ENCODE measurements at places on chromosomes 3 and 15.
A peak's percentile ranks its signal among the peaks of the same experiment; 100 is the strongest.

DNA sequence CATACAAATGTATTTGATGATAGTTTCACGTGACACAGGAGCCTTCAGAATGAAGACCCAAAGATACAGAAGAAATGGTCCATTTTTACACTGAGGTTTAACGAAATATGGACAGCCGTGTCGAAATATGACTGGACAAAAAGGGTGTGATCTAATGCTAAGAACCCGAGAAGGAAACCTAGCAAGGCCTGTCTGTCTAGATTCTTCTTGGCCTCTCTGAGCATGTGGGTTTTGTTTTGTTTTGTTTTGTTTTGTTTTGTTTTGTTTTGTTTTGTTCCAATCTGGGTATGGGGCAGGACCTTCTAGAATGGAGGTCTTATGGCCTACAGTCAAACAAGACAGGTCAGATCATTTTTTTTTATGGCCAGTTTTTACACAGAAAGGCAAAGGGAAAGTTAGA is 242.7 kb upstream of the STT3B start:
- DNase-seq = no peak

GRCh38 chr3:119809249-119810017 is 27.5 kb downstream of the NR1I2 start:
- no peak for DNase-seq

DNA sequence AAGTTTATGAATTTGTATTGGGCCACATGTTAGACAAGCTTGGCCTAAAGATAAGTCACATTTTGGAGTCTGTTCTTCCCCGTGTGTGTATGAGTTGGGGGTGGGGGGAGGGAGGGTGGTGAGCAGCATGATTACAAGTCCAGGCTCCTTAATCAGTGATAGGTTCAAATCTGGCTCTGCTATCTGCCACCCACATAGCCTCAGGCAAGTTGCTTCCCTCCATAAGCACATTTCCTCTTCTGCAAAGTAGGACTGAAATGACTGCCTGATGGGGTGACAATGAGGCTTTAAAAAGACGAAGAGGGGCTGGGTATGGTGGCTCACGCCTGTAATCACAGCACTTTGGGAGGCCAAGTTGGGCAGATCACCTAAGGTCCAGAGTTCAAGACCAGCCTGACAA is 1.1 kb upstream of the SPATA12 start:
- no peak for DNase-seq

DNA sequence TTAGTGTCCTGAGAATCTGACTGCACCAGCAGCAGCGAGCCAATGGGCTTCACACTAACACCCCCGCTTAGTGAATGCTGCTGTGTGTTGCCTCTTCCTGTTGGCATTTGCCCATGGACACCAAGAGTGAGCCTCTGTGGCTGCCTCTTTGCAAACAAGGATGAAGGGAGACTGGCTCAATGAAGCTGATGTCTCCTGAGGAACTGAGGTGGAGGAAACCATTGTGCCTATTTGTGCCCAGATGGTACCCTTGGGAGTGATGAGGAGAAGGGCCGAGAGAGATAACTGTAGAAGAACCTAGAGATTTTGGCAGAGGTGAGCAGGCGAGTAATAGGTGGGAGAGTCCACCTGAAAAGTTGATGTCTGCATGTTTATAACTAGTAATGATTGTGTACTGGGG is 51.2 kb downstream of the IL20RB start:
- DNase-seq = no peak

GRCh38 chr3:118809696-118810498 is 224.7 kb downstream of the IGSF11 start:
- no peak for DNase-seq

GRCh38 chr3:119175872-119176756 is 2.7 kb downstream of the UPK1B start:
- no peak for DNase-seq

DNA sequence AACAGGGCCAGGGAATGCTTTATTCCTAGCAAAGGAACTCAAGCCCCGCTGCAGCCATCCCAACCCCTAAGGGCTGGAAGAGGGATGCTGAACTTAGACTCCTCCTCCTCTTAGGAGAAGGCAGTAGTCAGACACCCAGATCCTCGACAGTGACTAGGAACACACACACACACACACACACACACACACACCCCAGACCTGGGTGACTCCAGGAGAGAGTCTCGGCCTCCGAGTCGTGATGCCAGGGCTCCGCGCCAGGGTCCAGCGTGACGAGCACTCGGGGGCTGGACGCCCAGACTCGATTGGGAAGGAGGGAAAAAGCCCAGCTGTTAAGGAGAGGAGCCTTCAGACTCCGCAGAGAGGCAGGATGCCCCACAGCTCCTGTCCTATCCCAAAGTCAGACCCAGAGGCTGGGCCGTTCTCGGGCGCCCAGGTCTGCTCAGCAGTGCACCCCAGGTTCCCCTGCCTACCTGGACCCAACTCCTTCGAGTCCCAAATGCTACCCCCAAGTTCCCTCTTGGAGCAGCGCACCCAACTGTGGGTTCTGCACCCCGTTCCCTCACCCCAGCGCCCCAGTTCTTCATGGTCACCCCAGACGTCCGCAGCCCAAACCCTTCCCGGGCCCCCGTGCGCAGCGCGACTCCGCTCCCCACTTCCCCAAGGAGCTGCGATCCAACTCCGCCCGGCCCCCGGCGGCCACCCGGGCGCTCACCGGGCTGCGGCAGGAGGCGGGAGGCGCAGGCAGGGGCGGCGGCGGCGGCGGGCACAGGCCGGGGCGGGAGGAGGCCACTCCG is 421 bp downstream of the BMF start:
- no peak for DNase-seq

DNA sequence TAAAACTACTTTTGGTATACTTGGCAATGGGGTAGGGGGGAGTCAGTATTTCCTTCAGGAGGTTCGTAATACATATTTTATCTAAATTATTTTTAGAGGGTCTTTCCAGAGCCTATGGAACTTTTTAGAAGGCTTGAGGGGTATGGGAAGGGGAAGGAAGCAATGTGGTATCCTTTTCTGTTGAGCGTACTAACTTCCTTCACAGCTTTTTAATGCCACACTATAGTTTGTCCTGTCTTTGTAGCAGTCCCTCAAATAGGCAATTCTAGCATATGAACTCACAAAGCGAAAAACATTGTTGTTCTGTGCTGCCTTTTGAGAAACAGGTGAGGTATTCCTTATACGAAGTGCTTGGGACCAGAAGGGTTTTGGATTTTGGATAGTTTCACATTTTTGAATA is 22.3 kb upstream of the P2RY13 start:
- DNase-seq = no peak

DNA sequence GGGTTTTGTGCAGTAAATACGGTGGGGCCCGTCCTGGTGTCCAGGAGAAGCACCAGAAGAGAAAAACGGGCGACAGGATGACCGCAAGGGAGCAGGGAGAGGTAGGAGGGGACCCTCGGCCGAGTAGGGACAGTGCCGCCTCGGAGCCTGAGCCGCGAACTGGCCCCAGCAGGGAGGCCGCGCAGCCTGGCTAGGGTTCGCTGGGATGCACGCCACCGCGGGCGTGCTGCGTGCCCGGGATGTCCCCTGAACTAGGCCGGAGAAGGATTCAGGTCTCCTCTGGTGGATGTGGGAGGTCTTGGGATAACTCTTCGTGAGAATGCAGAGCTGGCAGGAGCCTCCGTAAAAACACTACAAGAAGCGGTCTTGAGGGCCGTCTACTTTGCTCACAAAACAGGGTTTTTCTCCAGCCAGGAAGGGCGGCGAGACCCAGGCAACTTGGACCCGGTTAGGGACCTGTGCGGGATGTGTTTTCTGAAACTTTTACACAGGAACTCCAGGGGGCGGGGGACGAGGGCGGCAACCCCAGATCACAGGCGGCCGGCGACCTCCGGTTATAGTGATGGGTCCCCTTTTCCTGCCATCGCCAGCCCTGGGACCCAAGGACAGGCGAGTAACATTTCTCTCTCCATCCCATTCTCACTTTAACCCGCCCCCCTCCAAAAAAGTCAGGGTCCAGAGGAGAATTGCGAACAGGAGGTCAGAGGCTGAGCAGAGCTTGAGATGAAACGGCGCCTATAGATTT is 35.5 kb downstream of the NR2F2 start:
- DNase-seq = no peak

GRCh38 chr15:96058103-96058851 is 272.2 kb upstream of the NR2F2 start:
- DNase-seq = no peak

- DNase-seq = no peak
Observed at GRCh38 chr15:58398071-58398470, 33.7 kb upstream of the LIPC start.

DNA sequence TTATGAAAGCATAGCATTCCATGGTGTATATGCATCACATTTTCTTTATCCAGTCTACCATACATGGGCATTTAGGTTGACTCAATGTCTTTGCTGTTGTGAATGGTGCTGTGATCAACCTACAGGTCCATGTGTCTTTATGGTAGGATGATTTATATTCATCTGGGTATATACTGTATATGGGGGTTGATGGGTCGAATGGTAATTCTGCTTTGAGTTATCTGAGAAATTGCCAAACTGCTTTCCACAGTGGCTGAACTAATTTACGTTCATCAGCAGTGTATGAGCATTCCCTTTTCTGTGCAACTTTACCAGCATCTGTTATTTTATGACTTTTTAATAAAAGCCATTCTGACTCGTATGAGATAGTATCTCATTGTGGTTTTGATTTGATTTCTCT is 662.4 kb upstream of the BCHE start:
- no peak for DNase-seq

DNA sequence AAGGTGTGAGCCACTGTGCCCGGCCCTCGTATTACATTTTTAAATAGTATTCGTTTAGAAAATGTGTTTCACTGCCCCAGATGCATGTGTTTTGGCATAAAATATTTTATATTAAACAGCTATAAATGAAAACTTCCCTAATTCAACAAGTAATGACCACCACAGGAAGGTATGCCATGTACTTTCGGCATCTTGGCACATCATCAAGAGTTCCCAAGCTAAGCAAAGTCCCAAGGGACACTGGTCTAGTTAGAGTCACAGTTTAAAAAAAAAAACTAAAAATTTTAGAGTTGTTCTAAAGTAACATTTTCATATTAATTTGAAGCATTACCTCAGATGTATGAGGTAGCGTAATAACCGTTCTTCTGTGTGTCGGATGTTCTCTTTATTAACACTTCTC is 15.6 kb upstream of the ARPP19 start:
- DNase-seq = no peak

DNA sequence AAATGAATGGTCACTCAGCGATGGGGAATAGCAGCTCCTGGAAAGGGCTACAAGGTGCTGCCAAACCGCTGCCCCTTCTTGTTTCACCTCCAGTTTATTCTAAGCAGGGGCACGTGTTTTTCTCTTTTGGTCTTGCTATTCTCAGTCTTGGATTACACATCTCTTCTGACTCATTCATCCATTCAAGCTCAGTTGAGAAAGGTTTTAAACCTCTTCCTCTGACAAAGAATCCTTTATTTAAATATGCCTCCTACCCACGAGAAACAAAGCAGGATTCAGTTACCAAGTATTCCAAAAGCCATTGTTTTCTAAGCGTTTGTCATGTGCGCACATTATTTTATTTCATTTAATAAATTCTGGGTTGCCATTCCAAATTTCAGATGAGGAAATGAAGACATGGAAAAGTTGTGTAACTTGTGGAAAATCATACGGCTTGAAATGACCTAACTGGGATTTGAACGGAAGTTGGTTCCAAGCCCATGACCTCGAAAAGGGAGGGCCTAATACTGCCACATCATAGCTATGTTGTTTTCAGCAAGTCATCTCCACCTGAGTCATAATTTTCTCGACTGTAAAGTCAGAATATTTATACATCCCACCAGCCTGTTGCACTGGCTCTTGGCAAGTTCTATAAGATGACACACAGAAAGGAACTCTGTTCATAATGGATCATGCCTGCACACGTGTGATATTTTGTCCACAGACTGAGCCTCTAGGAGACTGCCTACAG is 292.0 kb upstream of the SLCO3A1 start:
- DNase-seq = no peak

GRCh38 chr3:77530870-77531269 is 491.0 kb downstream of the ROBO2 start:
- DNase-seq = no peak

DNA sequence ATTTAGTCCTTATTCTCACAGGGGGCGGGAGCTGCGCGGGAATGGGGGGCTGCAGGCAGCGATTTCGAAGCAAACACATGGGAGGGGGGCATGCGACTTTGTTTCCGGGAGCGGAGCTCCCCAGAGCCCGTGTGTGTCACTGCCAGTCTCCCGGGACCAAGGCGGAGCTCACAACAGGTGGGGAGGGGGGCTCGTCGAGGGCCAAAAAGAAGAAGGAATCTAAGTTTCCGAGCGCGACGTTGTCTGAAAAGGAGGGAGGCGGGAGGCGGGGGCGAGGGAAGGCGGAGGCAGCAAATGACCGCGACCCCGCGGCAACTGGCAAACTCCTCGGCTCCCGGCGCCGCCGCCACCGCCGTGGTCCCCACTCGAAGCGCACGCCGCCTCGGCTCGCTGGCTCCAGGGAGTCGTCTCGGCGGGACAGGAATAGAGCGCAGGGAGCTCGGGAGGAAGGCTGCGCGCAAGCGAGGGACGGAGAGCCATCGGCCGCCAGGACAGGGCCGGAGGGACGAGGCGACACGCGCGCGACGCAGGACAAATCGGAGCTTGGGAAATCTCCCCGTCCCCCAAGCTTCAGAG is 1.4 kb downstream of the FOXP1 start:
- DNase-seq = peak; percentile 13

DNA sequence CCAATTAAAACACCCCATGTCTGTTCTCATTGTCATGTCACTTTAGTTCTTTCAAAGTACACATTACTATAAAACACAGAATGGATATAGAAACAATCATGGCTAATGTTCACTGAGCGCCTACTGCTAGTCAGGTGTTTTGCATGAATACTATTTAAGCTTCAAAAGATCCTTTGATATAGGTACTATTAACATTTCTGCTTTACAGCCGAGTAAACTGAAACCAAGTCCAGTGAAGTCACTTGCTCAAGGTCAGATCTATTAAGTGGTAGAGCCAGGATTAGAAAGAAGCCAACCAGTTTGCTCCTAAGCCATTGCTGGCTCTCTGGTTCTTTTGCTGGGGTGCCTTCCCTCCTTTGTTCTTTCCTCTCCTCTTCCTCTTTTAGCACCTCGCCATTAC is 32.4 kb upstream of the NMNAT3 start:
- no peak for DNase-seq

DNA sequence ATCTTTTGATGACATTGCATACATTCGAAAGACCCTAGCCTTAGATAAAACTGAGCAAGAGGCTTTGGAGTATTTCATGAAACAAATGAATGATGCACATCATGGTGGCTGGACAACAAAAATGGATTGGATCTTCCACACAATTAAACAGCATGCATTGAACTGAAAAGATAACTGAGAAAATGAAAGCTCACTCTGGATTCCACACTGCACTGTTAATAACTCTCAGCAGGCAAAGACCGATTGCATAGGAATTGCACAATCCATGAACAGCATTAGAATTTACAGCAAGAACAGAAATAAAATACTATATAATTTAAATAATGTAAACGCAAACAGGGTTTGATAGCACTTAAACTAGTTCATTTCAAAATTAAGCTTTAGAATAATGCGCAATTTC is 16.7 kb downstream of the KCNMB3 start:
- no peak for DNase-seq

DNA sequence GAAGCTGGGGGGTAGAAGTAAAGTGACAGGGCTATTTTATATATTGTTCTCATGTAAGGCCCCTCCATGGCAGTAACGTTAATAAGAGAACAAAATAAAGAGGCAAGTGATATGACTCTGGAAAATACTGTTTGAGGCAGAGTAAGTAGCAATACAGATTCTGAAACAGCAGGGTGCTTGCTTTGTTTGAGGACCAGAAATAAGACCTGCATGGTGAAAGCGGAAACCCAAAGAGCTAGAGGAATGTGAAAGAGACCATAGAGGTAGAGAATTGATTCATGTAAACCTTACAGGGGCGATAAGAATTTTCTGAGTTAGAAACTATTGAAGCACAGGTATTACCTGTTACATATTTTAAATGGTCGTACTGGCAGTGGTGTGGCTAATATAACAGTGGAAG is 1517.1 kb downstream of the SI start:
- DNase-seq = no peak
